ENCODE measurements at places on chromosomes 4 and X.

- no peak for DNase-seq
Measured at GRCh38 chrX:45347877-45348276, 147.2 kb upstream of the DIPK2B start.

GRCh38 chrX:122248681-122249080 is 935.4 kb upstream of the GRIA3 start:
- no peak for DNase-seq

DNA sequence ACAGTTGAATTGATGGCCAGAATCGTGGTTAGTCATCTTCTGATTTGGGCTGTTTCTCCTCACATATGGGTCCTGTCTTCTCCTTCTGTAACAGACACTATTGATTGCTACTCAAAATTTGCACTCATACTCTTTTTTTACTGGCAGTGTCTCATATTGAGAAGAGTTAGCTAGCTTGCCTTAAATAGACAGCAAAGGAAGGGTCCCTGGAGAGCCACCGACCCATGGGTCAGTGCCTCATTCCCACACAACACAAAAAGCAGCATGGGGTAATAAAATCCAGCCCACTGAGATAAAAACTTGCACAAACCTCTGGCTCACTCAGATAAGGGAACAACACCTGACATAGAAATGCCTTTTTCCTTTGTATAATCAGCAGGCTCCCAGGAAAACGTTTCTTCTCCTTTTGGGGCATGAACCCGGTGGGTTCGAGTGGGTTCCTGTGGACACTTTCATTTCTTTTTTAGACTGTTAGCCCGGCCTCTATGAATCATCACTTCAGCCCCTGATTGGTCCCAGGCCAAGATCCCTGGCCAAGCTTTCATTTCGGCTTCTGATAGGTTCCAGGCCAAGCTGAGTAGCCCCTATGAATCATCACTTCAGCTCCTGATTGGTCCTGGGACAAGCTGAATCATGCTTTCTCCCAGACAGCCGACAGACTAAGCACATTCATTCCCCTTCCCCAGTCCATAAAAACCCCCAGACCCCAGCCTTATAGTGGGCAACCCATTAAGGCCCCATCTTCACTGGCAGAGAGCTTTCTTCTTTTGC is 408.1 kb downstream of the DCAF12L2 start:
- no peak for DNase-seq

DNA sequence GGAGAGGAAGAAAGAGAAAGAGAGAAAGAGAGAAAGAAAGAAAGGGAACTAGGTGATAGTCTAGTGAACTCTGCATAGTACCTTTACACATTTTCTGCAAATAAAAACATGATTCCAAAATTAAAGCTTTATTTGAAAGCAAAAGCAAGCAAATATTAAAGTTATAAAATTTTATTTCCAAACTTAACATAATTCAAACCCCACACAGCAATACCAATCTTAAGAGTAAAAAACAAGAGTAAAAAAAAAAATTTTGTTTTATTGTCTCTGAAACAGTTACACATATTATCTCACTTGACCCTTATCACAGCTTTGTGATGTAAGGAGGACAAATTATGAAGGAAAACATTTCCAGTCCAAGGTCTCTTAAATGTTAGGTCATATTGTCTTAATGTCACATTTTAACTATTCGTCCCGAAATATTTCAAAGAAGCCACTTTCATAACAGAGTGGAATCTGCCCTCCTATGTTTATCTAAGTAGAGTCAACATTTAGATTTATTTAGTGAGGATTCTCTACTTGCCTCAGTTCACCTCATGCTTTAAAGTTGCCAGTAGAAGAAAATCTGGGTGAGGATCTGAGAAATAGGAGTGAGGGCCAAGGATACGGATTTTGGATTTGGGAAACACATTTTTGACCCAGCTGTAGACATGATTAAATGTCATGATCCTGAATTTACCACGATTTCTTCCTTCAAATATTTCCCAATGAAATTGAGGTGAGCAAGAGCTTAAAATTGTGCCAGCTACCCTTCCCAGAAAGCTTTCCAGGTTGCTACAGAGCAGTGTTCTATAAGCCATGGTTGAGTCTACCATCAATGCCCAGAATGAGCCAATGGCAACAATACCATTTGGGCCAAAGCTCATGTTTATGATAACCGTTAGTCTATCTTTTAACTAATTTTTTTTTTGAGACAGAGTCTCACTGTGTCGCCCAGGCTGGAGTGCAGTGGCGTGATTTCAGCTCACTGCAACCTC is 7.5 kb upstream of the FGA start:
- DNase-seq, result no peak

- DNase-seq, result no peak
Measured at GRCh38 chrX:26352891-26353430, 137.0 kb downstream of the MAGEB5 start.

GRCh38 chr4:53914313-53915016 is 149.9 kb downstream of the CHIC2 start:
- DNase-seq, result no peak

DNA sequence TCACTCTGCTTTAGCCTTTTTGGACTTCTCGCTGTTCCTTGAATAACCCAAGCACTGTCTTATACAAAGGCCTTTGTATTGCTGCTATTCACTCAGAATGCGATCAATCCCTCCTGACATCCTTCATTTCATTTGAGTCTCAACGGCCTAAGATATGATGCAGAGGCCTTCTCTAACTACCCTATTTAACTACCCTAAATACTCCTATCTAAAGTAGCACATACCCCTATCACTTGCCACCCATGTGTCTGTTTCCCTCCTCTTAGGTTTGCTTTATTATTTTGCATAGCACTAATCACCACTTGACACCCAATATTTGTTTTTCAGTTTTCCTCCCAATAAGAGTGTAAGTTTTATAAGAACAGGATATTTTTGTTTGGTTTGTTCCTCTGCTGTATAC is 42.3 kb upstream of the ACSL4 start:
- no peak for DNase-seq

DNA sequence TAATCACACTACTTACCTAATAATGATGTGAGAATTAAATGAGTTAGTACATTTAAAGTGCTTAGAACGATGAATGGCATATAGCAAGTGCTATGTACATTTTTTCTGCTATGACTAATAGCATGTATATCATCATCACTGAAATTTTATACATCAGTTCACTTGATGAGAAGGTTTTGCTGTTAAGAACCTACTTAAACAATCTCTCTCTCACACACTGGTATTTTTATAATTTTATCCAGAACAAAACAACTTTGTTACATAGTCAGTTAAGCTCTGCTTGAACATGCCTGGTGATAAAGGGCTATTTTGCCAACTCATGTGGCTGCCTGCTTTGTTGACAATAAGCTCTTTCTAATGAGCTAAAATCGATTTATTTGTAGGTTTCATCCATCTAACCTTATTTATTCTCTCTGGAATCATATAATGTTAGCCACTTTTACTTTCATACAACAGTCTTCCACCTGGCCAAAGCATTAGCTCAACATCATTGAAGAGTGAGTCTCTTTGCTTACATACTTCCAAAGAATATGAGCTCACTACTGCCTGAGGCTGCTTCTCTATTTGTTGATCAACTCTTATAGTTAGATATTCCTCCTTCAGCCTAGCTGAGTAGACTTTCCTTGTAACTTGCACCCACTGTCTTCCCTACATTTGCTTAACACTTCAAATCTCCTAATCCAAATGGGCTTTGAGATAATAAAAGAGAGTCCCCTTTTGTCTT is 372.7 kb upstream of the BOD1L1 start:
- no peak for DNase-seq

- DNase-seq, result no peak
Measured at GRCh38 chr4:827209-828081, 1.5 kb upstream of the CPLX1 start.

DNA sequence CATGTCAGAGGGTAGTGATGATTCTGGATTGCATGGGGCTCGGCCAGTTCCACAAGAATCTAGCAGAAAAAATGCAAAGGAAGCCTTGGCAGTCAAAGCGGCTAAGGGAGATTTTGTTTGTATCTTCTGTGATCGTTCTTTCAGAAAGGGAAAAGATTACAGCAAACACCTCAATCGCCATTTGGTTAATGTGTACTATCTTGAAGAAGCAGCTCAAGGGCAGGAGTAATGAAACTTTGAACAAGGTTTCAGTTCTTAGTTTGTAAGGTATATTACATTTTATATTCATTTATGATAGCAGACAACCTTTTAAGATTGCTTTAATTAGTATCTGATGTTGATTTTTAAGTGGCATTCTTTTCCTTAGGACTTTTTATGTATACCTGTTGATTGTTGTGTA is 24.2 kb downstream of the REST start:
- no peak for DNase-seq

DNA sequence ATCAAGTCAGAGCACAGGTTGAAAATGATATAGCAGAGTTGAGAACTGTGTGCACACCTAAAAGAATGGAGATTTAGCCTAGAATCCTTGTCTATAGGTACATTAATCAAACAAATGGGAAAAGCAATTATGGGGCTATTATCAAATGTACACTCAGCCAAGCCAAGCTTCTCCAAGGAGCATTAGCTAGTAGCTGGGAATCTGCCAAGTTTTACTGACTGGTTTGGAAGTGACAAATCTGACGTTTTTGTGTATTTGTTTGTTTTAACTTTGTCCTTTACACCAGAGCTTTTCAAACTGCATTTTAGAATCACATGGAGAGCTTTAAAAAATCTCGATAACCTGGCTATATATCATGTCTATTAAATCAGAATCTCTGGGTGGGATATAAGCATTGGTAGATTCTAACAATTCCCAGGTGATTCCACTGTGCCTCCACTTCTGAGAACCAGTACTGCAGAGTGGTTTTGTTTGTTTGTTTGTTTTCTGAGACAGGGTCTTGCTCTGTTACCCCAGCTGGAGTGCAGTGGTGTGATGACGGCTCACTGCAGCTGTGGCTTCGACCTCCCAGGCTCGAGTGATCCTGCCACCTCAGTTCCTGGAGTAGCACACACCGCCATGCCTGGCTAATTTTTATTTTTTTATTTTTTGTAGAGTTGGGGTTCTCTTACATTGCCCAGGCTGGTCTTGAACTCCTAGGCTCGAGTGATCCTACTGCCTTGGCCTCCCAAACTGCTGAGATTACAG is 279.8 kb downstream of the UNC5C start:
- DNase-seq, result no peak

DNA sequence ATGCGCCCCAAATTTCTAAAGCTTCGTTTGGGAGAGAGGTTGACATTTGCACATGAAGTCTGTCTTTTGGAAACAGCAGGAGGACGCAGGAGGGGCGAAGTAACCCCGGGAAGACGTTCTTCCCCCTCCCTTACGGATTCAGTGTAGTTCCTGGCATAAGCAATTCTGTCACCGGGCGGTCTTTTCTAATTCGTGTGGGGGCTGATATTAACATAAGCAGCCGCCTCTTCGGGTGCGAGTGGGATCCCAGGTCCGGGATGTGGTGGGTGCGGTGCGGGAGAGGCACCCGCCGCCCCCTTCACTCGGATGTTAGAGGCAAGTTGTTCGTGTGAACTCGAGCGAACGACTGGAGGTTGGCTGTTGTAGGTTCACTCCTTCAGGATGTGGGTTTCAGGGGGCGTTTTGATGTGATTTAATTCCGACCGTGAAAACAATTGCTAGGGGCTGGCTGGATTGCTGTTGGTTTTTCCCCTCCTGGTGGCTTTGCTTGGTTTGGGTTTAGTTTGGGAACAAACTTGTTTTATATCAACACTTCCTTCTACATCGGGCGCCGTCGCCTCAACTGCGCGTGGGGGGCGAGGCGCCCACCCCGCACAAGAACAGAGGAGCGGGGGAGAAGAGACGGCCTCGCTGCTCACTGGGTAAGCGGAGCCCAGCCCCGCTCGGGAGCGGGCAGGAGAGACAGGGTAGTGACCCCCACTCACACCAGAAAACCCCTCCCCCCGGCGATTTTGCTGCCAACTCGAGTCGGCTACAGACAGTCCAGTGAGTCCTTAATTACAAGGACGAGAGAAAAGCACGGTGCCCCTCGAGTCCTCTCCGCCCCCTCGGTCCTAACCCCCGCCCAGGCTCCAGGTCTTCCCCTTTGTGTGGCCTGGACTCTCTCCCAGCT is 2.9 kb upstream of the LEF1 start:
- DNase-seq, result peak; percentile 72

GRCh38 chr4:173859091-173859713 is 329.2 kb upstream of the HAND2 start:
- DNase-seq, result no peak

Measured in stimulated activated naive CD8-positive, alpha-beta T cell treated with anti-CD3 and anti-CD28 coated beads, Interleukin-15, Interleukin-2, amounts not matched to agents 100 U/mL and 50 U/mL, for 24 hours (primary cell).